Mesothelial cell of epicardium (in vitro differentiated cells): ENCODE measurements at places on chromosomes 6 and 20. TPM values are rescaled to one million over a fixed set of nuclear protein-coding genes. Genes with fewer than 3 reads are reported as not detected.

Gene MANEA
- total RNA-seq, result 17.4 to 17.8 TPM (median 17.8 TPM) in 3 replicates

DNA sequence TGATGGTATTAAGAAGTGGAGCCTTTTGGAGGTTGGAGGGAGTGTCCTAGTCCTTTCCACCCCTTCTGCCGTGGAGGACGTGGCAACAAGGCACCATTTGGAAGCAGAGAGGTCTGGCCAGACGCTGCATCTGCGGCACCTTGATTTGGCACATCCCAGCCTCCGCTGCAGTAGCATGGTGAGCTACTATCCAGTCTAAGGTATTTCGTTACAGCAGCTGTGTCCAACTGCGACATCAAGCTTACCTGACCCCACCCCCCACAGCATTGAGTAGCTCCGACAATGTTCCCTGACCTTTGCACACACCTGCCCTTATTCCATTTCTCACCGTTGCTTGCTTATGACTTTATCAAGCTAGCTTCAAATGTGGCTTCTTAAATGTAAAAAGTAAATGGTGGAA, 29.8 kb upstream of the SYNJ2 start:
- H3K4me1 ChIP-seq, result no peaks in the 10 kb centered on the region
- H3K27ac ChIP-seq, result no peak overlapping the region
- no peaks in the 10 kb centered on the region for H3K27me3 ChIP-seq
- DNase-seq, result no peak

DNA sequence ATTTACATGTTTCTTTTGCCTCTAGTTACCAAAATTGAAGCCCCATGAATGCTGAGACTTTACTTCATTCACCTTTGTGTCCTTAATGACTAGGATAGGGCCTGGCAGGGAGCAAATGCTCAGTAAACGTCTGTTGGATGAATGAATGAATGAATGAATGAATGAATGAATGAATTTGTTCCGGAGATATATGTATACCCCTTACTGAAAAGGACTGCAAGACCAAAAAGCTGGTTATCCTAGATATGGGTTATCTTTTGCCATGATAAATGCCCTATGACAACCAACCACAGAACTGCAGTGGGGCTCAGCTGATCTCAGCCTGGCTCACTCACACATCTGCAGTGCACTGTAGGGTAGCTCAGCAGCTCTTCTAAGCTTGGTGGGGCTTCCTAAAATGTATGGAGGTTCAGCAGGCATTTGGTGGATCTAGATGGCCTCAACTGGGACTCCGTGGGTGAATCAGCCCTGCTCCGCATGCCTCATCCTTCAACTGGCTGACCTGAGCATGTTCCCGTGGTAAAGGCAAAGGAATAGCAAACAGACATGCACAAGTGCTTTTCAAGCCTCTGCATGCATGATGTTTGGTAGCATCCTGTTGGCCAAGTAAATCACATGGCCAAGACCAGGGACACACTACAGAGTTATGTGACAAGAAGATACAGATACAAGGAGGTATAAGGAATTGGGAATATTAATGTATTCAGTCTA, 378.7 kb upstream of the SOX4 start:
- no peak for DNase-seq
- peaks cover 9% of the 10 kb centered on the region for H3K36me3 ChIP-seq
- H3K4me3 ChIP-seq, result no peak overlapping the region
- peaks cover 24% of the 10 kb centered on the region for H3K4me1 ChIP-seq
- H3K27me3 ChIP-seq, result no peaks in the 10 kb centered on the region
- H3K27ac ChIP-seq, result no peak overlapping the region

- no peaks in the 10 kb centered on the region for H3K36me3 ChIP-seq
- no peaks in the 10 kb centered on the region for H3K4me1 ChIP-seq
- no peak for DNase-seq
- peaks cover 20% of the 10 kb centered on the region for H3K27me3 ChIP-seq
- no peak overlapping the region for H3K27ac ChIP-seq
These were observed 427.1 kb downstream of the CD83 start for GRCh38 chr6:14544666-14545065.
